ENCODE measurements at places on chromosomes 4 and X.
A peak's percentile ranks its signal among the peaks of the same experiment; 100 is the strongest.

DNA sequence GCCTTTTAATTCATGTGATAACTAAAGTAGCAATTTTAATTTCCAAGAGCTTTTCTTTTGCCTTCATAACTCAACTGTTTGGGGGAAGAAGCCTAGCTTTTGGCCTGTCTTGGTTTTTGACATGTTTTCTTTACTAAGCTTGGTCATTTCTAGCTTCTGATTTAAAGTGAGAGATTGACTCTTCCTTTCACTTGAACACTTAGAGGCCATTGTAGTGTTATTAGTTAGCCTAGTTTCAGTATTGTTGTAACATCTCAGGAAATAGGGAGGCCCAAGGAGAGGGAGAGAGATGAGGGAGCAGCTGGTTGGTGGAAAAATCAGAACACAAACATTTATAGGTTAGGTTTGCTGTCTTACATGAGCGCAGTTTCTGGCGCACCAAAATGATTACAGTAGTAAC lies 44.8 kb downstream of the DCLK2 start:
- DNase-seq = no peak

DNA sequence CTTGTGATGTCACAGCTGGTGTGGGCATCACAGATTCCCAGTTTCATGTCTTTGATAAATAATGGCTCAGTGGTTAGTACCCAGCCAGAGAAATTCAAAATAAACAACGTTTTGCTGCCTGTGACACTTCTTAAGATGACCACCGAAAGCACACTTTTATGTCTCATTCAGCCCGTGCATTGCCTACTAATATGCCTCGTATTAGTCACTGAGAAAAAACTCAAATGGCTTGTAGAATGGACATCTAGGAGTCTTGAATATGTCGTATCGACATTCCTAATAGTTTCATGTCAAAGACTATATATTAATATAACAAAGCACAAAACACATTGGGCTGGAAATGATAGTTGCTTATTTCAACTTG lies 103.9 kb upstream of the FAT1 start:
- no peak for DNase-seq

DNA sequence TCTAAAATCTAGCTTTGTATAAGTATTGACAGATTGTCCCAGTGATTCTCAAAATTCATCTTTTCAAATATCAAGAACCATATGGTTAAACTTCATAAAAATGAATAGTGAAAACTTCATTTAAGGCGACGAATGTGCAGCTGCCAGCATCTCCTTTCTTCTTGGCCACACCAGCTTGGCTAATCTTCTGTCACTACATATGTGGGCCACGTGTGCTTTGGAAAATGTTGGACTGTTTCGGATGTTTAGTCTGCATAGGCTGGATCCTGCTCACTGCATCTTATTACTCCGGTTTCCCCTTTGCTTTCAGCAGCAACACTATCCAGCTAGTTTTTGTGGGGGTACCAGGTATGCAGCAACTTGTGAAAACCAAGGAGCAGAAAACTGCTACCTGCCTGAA lies 221.9 kb downstream of the BMPR1B start:
- DNase-seq = no peak

GRCh38 chr4:13543839-13544605 lies at the start of gene NKX3-2:
NKX3-2 (minus strand) TSS chr4:13544508; CDS start chr4:13544414, 94 bp downstream.
- no peak for DNase-seq

- no peak for DNase-seq
Measured at GRCh38 chrX:66110112-66110511, 53.9 kb upstream of the HEPH start.

- DNase-seq = no peak
Measured at GRCh38 chr4:177214935-177215334, 94.7 kb upstream of the NEIL3 start.

DNA sequence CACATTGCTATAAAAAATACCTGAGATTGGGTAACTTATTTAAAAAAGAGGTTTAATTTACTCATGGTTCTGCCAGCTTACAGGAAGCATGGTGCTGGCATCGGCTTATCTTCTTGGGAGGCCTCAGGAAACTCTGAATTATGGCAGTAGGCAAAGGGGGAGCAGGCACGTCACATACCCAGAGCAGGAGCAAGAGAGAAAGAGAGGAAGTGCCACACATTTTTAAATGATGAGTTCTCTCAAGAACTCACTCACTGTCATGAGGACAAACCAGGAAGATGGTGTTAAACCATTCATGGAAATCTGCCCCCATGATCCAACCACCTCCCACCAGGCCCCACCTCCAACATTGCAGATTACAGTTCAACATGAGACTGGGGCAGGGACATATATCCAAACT lies 10.0 kb upstream of the AFF1 start:
- no peak for DNase-seq

- DNase-seq = no peak
Measured at GRCh38 chrX:15418041-15418706, 34.0 kb upstream of the VEGFD start.

DNA sequence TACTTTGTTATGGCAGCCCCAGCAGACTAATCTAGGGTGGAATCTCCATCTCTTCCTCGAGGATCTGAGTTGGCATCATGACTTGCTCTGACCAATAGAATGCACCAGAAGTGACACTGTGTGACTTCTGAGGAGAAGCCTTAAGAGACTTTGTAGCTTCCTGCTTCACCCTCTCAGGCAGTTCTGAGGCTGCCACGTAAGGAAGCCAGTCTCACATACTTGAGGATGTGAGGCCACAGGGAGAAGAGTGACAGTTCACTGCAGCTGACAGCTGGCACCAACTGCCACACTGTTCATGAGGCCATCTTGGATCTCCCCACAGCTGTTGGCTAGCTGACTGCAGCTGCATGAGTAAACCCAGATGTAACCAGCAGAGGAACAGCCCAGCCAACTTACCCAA lies 29.3 kb upstream of the BCOR start:
- DNase-seq = no peak

DNA sequence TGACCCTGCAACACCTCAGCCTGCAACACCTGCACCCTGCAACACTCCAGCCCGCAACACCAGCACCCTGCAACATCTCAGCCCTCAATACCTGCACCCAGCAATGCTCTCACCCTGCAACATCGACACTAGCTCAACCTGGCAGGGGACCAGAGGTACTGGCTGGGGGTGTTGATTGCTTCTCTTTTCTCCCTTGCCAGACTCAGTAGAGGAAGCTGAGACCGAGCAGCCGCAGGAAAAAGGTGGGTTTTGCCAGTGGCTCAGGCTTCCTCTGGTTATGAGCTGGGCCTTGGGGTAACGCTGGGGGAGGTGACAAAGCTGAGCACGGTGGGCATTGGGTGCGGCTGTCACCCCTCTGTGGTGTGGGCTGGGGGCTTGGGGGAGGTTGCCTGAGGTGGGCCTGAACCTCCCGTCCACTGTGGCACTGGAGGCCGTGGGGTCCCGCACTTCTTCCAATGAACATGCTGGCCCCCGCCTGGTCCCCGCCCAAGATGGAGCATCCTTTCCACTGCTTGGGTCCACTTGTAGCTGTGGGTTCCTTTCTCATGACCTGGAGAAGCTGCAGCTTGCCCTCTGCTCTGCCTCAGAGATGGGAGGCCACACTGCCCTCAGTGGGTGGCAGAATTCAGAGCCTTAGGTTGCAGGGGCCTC lies 26.0 kb downstream of the SH3TC1 start:
- DNase-seq = no peak

GRCh38 chr4:153514688-153515426 lies 48.7 kb downstream of the TMEM131L start:
- DNase-seq = no peak

GRCh38 chr4:20639346-20639745 lies 60.9 kb upstream of the PACRGL start:
- peak; percentile 68 for DNase-seq

DNA sequence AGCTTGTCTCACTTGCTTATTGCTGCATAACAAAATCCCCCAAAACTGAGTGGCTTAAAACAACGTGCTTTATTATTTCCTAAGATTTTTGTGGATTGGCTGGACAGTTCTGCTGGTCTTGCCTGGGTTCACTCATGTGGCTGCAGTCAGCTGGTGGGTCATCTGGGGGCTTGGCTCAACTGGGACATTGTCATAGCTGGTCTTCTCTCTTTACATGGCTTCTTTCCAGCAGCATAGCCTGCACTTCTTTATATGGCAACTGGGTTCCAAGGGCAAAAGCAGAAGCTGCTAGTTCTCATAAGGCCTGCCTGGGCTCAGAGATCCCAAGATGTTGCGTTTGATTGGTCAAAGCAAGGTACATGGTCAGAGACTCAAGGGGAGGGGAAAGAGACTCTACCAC lies 33.7 kb upstream of the STAG2 start:
- no peak for DNase-seq

DNA sequence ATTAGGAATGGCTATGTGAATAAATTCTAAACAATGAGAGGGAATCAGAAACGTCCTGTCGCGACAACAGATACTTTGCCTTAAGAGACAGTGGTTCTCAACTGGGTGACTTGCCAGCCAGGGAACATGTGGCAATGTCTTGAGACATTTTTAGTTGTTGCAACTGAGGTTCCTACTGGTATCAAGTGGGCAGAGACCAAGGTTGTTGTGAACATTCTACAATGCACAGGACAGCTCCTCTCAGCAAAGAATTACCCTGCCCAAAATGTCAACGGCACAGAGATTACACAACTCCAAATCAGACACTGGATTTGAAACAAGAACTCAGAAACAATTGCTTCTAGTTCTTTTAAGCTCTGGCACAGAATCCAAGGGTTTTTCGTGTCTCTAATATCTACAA lies 128.6 kb downstream of the ARHGAP6 start:
- DNase-seq = no peak

Data from NCI-H748 treated with DMSO at 0.1 percent for 48 hours (cell line).